Stimulated activated naive CD8-positive, alpha-beta T cell treated with anti-CD3 and anti-CD28 coated beads, Interleukin-15, Interleukin-2, amounts not matched to agents 100 U/mL and 50 U/mL, for 24 hours (primary cell): ENCODE measurements at places on chromosomes 5 and 9.

GRCh38 chr9:100838857-100839256 is 189.7 kb upstream of the PLPPR1 start:
- no peak for DNase-seq

- DNase-seq: no peak
Measured at GRCh38 chr5:26847041-26847736, 191.2 kb downstream of the CDH9 start.

DNA sequence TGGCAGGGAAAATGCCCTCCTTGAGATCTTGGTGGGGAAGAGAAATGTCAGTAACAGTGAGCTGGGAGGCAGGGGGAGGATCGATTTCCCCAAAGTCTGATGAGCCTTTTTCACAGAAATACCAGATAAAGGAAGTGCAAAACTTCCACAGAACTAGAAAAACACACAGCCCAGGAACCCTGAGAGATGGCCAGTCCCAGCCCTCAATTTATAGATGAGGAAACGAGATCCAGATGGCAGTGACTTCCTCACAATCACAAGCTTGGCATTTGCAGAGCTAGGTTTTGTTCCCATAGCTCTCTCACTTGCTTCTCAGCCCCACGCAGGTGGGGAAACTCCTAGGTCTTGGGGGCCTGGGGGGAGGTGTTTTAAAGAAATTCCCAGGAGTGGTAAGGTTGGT is 3.8 kb upstream of the GGTA1 start:
- no peak for DNase-seq

GRCh38 chr5:107199756-107200155 is 471.0 kb downstream of the EFNA5 start:
- DNase-seq: no peak

DNA sequence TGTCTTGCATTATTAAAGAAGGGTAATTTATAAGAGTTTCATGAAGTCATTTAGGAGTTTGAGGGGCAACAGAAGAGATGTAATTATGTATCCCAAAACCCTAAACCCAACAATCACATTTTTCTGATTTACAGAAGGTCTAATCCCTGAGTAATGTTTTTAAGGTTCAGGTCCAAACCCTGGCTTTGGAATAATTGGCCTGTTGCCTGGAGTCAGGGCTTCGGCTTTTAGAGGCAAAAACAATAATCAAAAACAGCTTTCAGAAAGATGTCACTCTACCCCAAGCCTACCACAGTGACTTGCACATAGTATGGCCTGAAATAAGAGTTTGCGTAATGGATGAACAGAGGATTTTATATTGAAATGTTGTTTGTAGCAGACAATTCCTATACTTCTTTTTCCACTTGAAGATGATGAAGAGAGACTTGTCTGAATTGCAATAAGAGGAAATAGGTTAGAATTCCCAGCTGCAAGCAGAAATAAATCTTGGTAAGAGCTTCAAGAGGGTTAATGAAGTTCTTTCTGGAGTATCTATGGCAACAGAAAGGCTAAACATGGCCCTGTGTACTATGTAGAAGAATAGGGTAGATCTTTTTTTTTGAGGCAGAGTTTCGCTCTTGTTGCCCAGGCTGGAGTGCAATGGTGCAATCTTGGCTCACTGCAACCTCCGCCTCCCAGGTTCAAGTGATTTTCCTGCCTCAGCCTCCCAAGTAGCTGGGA is 152.0 kb downstream of the GPBP1 start:
- no peak for DNase-seq

- no peak for DNase-seq
Measured at GRCh38 chr9:100426189-100426529, 784 bp upstream of the MSANTD3 start.
